ENCODE measurements at places on chromosomes 12 and 14. TPM values are rescaled to one million over a fixed set of nuclear protein-coding genes. Genes with fewer than 3 reads are reported as not detected.

DNA sequence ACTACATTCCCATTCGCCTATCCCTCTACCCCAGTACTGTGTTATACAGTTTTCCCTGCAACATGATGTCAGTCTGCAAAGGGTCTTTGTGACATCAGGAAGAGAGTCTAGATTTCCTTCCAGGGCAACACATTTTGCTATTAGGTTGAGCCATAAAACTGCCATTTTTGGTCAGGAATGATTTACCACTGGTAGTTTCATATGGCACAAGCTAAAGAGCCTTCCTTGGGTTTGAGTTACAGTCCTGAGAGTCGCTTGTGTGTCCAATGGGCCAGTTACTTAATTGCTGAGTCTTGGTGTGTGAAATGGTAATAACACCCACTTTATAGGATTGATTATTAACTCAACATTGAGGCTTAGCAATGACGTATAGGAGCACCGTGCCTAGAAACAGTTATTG, 22.6 kb upstream of the AMIGO2 start:
- no peak for DNase-seq

DNA sequence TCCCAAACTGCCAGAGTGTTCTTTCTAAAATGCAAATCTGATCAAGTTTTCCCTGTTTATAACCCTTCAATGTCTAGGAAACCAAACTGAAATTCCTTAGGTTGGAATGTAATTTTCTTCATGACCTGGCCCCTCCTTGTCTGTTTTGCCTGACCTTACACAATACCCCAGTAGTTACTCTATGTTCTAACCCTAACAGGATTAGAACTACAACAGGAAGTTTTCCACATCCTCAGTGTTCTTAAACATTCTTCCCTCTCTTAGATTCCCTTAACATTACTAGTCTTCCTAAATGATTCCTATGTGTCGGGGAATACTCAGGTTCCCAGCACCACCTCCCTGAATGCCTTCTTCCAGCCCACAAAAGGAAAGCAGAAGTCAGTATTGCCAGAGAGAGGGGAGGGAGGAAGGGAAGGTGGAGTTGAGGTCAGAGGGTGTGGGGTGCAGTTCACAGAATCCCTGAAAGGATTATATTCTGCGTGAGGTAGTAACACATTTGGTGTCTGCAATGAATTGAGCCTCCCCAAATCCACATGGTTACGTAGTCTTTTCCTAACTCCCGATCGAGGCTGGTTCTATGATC, 72.6 kb downstream of the BBS10 start:
- DNase-seq: no peak

GRCh38 chr12:27672643-27673042, 23.6 kb upstream of the REP15 start:
- DNase-seq: no peak

GRCh38 chr12:49529414-49529813, 9.4 kb upstream of the KCNH3 start:
- DNase-seq: no peak

DNA sequence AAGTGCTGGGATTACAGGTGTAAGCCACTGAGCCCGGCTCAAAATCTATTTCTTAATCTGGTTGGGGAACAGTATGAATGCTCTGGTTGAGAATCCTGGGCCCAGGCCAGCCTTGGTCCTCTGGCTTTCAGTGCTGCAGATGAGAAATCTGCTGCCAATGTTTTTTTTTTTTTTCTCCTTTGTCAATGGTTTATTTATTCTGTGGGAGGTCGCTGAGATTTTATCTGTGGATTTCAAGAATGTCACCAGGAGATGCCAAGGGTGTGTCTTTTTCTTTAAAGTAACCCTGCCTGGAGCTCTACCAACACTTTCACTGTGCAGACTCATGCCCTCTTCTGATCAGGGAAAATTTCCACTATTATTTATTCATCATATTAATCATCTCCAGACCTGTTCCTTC, 3.6 kb downstream of the SLC25A29 start:
- no peak for DNase-seq

DNA sequence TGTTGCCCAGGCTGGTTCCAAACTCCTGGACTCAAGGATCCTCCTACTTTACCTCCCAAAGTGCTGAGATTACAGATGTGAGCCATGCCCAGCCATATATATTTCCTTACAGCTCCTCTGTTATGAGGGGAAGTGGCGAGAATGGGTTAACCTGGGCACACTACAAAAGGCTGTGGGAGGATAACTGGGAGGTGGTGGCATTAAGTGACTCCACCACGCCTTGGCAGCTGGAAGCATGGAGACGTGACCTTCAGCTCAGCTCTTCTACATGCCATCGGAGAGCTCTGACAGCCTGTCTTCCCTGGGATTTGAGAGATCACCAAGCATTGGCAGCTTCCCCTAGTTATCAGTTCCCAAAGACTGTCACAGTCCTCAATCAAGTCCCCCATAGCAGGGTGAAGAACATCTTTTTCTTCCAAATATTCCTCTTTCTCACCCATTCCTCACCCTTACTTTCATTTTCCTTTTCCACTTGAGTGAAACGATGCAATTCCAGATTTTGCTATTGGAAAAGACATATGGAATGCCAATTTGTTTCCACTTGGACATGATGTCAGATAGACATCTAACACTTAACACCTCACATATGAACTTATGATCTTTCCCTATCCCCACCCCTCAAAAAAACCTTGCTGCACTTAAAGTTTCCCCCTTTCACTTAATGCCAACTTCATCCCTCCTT, 48.5 kb downstream of the PHLDA1 start:
- no peak for DNase-seq

GRCh38 chr12:103114296-103115055, 157.0 kb downstream of the ASCL1 start:
- no peak for DNase-seq

GRCh38 chr14:22748206-22748605, 18.3 kb upstream of the OXA1L start:
- DNase-seq: no peak

DNA sequence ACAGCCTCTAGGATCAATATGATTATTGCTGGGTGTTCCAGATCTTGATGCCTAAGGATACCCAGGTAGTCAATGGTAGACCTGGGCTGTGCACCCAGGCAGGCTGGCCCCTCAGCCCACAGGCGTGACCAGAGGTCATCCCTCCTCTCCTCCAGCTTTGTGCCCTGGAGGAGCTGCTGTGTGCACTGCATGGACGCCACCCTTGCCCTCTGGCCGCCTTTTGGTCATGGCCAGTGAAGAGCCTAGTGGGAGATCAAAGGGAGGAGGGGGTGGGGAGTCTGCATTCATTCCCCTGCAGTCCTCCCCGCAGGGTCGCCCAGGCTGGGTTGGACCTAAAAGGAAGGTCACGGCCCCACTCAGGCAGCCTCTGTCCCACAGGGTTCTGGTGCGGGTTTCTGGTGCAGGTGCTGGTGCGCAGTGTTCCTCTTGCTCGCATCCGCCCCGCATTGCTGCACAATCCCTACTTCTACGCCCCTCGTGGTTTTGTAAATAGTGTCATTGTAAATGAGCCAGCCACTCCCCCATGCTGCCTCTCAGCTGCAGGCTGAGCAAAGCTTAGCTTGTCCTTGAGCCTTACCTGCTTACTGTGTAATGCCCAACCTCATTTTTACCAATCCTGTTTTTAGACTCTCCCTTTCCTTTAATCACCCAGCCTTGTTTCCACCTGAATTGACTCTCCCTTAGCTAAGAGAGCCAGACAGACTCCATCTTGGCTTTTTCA, 55.3 kb downstream of the PSMA6 start:
- no peak for DNase-seq

DNA sequence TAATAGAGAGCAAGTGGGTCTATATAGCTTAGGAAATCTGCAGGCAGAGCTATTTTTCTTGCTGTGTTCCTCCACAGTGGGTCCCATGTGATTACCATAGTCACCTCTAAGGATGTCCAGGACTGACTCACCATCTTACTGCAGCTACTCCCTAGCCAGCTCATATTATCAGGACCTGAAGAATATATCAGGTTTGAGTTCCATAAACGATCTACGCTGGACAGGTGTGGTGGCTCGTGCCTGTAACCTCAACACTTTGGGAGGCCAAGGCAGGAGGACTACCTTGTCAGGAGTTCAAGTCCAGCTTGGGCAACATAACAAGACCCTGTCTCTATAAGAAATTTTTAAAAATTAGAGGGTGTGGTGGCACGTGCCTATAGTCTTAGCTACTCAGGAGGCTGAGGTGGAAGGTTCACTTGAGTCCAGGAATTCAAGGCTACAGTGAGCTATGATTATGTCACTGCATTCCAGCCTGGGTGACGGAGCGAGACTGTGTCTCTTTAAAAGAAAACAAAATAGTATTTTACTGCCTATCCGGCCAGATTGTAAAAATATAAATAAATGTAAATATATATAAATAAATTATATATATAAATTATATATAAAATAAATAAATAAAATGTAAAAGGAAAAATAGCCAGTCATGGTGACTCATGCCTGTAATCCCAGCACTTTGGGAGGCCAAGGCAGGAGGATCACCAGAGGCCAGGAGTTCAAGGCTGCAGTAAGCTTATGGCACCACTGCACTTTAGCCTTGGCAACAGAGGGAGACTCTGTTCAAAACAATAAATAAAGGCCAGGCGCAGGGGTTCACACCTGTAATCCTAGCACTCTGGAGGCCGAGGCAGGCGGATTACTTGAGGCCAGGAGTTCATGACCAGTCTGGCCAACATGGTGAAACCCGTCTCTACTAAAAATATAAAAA, 6.9 kb upstream of the SPRYD4 start:
- DNase-seq: no peak

DNA sequence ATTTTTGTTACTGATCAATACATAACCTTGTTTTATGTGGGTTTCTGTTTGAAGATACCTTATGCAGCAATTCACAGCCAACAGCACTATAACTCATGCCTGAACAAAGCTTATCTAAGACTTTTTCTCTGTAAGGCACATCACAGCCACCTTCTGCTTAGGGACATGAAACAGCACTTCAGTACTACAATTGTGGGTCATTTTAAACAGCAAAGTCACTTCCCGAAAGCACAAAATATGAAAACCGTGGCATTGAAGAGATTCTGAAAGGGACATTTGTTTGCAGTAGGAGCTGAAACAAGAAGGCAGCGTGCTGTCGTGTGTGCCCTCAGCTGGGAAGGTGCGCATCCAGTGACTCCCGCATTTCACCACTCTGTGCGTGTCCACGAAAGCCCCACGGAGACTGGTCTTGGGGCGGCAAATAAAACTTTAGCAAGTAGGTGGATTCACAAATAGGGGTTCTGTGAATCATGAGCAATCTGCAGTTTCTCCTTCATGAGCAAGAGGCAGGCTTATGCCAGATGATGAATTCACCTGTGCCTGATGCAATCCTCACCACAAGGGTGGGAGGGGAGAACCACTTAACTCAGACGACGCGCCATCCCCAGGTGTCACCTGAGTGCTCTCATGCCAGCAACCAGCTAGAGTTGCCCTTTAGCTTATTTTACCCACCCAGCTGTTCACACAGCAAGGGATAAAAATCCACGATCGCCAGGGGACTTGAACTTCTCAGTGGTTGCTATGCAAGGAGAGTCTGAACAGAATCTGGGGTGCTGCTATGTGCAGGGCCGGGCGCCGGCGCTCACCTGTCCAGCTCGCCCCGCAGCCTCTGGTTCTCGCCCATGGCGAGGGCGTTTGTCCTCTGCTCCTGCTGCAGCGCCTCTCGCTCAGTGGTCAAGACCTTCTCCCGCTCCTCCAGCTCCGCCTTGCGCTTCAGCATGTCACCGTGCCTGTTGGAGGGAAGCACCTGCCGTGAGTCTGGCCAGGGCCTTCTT, 54.9 kb upstream of the GPR68 start:
- DNase-seq: no peak

- no peak for DNase-seq
Observed at GRCh38 chr12:1920436-1920835, 2.0 kb upstream of the CACNA2D4 start.

- no peak for DNase-seq
Observed at GRCh38 chr14:75531256-75531655, 9.0 kb downstream of the BATF start.

DNA sequence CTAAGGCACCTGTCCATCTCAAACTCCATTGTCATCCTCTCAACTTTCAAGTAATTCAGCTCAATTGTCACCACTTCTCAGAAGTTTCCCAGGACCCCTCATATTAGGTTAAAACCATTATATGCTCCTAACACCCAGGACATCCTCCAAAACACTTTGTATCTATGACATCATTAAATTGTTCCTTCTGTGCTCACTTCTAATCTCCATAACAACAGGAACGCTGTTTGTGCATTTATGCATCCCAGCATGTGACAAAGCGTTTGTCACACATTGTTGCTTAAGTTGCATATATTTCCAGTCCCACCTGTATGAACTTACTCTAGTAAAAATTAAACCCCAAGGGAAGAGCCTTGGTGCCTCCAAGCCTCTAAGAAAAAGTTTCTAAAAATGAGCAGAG, 133.9 kb downstream of the TBX5 start:
- no peak for DNase-seq

GRCh38 chr12:66062290-66062625, 68.3 kb downstream of the LLPH start:
- no peak for DNase-seq

DNA sequence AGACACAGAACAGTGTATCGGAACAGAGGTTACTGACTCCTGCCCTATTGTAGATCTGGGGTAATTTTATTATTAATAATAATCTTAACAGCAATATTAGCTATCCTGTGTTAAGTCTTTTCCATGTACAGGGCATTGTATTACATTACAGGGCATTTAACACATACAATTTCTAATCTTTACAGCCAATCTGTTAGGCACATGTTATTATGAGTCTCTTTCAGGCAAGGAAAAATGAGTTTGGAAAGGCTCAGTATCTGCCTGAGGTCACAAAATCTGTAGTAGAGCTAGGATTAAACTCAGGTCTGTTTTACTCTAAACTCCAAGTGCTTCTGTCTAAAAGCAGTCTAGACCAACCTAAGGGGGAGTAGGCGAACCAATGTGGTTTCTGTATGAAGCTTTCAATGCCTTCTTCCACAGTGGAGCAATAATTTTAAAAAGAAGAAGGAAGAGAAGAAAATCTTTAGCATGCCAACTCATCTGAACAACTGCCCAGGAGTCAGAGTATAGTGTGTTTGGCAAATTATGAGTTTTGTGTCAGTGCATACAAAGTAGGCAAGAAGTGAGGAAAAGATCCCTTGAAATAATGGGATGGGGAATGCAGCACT, 192.6 kb downstream of the CHST11 start:
- DNase-seq: no peak

DNA sequence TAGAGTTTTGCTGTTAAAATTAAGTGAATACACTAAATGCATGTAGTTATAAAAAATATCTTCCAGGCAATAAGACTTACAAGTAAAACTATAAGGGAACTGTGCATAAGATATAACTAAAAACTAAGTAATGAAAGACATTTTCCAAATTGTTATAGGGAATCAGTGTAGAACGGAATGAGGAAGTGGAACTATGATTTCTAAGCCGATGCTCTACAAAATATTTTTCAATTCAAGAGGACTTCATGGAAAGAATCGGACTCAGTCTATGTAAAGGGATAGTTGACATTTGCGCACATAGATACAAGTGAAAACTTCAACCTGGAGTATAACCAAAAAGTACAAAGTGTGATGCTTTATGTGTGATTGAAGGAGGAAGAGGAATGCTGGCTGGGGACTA, 40.1 kb upstream of the KIF21A start:
- DNase-seq: no peak

GRCh38 chr12:74535536-74535935, 2.1 kb upstream of the ATXN7L3B start:
- no peak for DNase-seq

ESPL1 gene
- polyA plus RNA-seq: 13.0 TPM

LGALS3 gene
- polyA plus RNA-seq: 26.0 TPM

BICDL1 gene
- 62.4 TPM for polyA plus RNA-seq

STAT6 gene
- 138 TPM for polyA plus RNA-seq

WNT1 gene
- not detected for polyA plus RNA-seq

AQP6 gene
- 27.6 TPM for polyA plus RNA-seq

PLEKHH1 gene
- polyA plus RNA-seq: 75.3 TPM

SBNO1 gene
- 34.2 TPM for polyA plus RNA-seq

OS9 gene
- polyA plus RNA-seq: 204 TPM
